ENCODE measurements at places on chromosomes 1 and 21.

- DNase-seq = no peak
These were observed 16.6 kb upstream of the ABCG1 start for GRCh38 chr21:42202321-42202720.

- peak; percentile 57 for DNase-seq
These were observed 2.9 kb downstream of the LMO4 start for GRCh38 chr1:87331365-87332241.

GRCh38 chr1:81703756-81704463, 96.8 kb upstream of the ADGRL2 start:
- no peak for DNase-seq

DNA sequence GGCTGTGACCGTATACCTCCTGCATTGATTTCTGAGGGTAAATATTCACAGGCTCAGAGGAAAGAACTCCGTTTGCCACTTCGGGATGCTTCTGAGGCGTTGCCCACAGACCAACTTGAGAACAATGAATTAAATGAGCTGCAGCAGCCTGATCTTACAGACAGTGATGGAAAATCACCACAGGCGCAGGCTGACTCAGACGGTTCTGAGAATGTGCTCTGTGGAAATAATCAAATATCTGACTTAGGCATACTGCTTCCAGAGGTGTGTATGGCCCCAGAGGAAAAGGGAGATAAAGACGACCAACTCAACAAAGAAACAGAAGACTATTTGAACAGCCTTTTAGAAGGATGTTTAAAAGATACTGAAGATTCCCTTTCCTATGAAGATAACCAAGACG, 76.7 kb upstream of the SCCPDH start:
- no peak for DNase-seq

DNA sequence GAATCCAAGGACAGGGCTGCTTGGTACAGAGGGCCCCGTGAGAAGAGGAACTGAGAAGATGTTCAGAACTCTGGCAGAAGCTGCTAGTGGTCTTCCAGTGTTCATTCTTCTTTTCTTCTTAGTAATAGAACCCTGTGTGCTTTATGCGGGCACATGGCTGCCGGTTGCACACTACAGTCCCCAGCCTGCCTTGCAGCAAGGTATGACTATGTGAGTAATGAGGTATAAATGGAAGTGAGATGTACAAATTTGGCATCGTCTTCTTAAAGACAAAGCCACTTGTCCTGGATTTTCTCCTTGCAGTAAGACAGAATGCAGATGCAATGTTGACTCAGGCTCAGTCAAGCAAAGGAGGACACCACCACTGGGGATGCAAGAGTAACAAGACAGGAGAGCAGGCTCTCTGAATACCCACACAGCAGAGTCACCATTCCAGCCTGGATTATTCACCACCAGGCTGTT, 15.0 kb upstream of the ATP1B1 start:
- DNase-seq = no peak

- peak; percentile 70 for DNase-seq
These were observed at the start of gene EVI5 for GRCh38 chr1:92784639-92785500. Gene EVI5, minus strand, starts transcription at chr1:92785108. Its CDS starts 48,562 bp downstream, at chr1:92736546.

DNA sequence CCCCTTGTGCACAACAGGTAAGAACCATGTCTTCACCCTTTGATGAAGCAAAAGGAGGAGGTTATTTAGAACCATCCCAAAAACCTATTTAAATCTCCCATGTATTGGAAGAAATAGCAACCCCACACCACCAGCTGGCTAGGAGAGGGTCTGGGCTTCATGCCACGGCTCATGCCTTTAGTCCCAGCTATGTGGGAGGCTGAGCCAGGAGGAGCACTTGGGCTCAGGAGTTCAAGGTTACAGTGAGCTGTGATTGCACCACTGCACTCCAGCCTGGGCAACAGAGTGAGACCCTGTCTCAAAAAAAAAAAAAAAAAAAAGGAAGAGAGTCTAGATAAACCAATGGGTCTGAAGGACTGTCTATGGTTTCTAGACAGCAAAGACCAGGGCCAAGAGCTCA, 197.9 kb upstream of the COA6 start:
- no peak for DNase-seq

- DNase-seq = no peak
These were observed 96.8 kb downstream of the POU2F1 start for GRCh38 chr1:167317463-167317862.

- no peak for DNase-seq
These were observed 9.5 kb upstream of the RNF186 start for GRCh38 chr1:19824541-19824940.

DNA sequence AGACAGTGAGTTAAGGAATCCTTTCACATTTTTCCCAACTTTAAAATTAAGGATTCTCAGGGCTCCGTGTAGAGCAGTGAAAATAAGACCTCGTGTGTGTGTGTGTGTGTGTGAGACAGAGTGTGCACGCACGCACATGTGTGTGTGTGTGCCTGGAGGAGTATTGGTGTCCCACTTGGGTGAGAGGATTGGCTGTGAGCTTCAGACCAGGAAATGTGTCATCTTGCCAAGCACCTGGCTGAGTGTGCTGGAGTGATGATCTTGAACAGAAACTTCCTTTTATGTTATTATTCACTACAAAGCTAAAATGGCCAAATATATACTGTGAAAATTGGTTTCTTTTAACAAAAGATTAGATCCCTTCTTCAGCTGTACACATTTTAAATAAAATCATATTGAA, 35.2 kb upstream of the NTPCR start:
- no peak for DNase-seq

DNA sequence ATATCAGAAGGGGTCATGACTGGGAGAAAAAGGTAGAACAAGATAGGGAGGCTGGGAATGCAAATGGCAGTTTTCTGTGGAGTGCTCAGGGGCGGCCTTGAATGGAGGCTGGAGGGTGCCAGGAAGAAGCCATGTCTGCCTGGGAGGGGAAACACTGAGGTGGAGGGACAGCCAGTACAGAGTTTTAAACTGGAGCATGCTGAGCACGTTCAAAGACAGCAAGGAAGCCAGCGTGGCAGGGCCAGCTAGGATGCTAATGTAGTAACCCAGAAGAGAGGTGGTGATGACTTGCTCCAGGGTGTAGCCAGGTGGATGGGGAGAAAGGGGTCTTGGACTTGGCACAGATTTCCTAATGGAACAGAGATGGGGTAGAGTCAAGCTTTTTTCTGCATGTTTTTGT, 445.8 kb upstream of the VAMP3 start:
- DNase-seq = no peak

GRCh38 chr1:23719162-23719820, 24.0 kb upstream of the ELOA start:
- DNase-seq = no peak

- no peak for DNase-seq
These were observed 206.9 kb upstream of the LMO4 start for GRCh38 chr1:87121711-87122163.

DNA sequence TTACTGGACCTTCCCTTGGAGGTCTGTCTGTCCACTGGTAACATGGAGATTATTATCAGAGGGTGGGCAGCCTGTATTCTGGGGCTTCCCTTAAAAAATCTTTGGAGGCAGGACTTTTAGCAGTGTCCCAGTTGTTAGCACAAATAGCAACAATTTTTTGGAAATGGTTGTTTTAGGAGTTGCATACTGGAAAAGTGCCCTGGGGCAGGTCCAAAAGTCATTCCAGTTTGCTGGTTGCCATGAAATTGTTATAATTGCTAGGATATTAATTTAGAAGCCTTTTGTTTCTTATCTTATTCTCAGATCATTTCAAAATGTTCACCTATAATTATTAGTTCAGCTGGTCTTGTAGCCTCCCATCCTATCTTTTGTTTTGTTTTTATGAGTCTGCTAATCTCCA, 71.0 kb downstream of the PTGS2 start:
- DNase-seq = no peak

GRCh38 chr1:44417351-44418021, 12.4 kb downstream of the RNF220 start:
- peak; percentile 7 for DNase-seq

DNA sequence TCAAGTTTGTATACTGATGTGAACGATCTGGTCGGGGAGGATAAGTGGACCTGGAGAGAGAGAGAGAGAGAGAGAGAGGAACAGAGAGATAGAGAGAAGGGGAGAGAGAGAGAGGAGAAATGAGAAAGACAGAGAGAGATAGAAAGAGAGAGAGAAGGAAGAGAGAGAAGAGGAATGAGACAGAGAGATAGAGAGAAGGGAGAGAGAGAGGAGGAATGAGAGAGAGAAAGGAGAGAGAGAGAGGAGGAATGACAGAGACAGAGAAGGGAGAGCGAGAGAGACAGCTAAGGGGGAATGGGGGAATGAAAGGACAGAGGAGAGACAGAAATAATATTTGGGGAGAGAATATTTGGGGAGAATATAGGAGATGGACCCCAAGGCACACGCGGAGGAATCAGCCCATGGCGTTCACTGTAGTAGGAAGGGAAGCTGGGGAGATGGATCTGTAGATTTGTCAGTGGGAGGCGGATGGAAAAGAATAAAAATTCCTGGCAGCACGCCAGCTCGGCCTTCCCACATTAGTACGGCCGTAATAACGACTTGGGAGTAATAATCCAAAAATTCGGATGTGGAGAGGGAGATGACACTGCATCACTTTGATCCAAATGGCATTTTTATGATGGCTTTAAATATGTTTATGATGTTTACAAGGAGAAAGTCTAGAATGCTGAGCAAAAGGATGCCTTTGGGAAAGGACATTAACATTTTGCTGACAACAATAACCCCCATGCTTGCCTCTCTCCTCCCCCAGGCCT, 159.8 kb upstream of the KCNJ6 start:
- no peak for DNase-seq

DNA sequence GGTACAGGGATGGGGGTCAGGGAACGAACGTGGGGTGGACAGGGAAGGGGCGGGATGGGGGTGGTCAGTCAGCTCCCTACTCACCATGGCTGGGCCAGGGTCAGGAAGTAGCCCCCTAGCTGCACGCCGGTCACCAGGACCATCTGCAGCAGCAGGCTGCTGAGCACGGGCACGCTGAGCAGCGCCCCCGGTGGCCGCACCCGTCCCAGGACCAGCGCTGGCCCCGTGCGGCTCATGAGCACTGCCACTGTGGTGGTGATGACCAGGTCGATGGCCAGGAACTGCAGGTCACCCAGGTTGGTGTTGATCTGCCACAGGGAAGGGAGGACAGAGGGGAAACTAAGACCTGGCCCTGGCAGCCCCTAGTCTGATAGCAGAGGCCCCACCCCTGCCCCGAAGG, 6.5 kb upstream of the MFAP2 start:
- DNase-seq = no peak

DNA sequence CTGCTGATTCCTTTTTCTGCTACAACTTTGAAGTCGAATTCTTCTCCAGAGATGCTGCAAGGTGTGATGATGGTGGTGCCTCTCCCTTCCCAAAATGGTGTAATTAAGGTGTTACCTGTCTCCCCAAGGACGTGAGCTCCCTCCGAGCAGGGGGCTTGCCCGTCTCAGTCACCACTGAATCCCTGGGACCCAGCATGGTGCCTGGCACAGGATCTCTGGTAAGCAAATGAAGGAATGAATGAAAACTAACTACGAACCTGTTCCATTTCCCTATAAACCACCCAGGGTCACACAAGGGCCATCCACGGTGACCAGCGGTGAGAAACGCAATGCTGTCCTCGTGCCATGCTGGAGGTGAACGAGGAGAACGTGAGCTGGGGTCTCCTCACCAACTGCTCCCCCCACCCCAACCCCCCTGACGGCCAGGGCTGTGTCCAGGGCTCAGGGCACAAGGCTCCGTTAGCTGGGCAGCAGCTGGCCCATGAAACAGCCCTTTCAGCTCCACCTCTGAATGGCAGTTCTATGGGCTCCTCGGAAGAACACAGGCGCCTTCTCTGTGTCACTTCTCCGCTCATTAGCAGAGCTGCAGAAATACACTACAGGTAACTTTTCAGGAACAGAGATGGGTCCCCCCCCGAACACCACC, 2.2 kb upstream of the MATN1 start:
- DNase-seq = no peak
